ENCODE measurements at places on chromosomes 5 and 9.

DNA sequence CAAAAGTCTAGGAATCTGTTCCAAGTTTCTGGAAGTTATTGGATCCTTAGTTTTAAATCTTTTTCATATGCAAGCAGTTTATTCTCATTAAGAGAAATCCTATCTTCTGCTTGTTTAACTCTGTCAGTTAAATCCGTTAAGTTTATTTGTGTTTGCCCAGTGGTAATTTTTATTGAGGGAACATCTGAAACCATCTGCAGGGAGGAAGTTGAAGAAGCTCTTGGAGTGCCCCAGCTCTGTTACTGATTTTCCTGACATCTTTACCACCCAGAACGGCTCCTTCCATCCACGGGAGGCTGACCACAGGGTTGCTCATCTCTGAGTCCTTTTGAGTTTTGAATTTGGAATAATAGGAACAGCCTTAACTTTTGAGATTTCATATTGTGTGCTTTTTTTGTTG, 99.9 kb upstream of the ZNF618 start:
- DNase-seq: peak; percentile 8

DNA sequence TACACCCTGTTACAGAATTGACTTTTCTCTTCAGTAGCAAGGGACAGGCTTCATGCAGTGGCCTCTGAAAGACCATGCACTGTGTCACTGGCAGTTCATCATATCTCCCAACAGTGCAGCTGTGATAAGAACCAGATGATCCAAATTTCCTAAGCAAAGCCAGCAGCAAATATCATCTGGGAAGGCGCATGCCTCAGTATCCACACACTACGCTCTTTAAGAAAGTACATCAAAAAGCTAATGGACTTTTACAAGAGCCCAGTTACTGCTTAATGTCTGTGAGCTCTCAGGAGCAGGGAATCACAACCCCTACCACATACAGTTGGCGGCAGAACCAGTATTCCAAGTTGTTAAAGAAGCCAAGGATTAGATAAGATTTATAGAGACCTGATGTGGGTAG, 25.1 kb downstream of the ADAMTSL1 start:
- no peak for DNase-seq

GRCh38 chr5:54829676-54830535, 155.5 kb downstream of the ESM1 start:
- no peak for DNase-seq

DNA sequence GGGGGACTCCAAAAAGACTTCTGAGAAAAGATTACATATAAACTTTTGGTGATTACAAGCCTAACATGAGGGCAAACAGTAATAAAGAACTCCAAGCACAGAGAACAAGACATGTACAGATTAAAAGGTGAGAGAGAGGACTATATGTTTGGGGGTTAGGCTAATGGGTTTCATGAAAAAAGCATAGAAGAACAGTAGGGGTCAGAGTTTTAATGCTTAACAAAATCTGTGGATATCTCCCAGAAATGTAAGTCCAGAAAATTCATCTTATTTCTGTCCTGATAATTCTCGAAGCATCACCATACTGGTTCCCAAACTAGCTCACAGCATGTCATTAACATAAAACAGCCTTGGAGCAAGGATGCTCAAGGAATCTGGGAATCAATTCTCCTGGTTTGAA, 137.2 kb downstream of the ARRDC3 start:
- DNase-seq: peak; percentile 50

- DNase-seq: peak; percentile 84
These were observed 15.1 kb downstream of the GPSM1 start for GRCh38 chr9:136342181-136343120.

All from fibroblast of lung (primary cell).